ENCODE measurements at places on chromosomes 6 and 20. TPM values are rescaled to one million over a fixed set of nuclear protein-coding genes. Genes with fewer than 3 reads are reported as not detected.

Gene SLC2A10
- total RNA-seq, result not detected

Gene EYA2
- total RNA-seq, result not detected

Gene SIRPB2
- total RNA-seq, result not detected

Gene KIAA1755
- not detected for total RNA-seq

Gene SASH1
- total RNA-seq, result 1.2 TPM

Gene MLIP
- not detected for total RNA-seq

Gene POM121L2
- not detected for total RNA-seq

Data from activated CD8-positive, alpha-beta memory T cell treated with anti-CD3 and anti-CD28 coated beads for 36 hours (primary cell).